ENCODE measurements at places on chromosomes 7 and 10.

DNA sequence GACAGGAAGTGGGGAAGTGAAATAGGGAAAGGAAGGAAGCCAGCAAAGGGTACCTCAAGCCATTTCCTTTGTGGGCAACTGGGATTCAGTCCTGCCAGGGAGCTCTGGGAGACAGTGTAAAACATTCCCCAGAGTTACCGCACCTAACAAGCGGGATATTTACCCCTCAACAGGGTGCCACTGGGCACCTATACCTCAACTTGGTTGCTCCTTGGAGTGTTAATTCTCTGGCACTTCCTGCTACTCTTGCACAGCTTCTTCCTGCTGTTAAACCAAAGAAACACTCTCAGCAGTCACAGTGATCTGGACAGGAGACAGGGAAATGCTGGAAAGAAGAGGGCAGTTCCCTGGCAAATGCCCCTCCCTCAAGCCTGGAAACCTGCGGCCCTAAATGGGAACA is 151.3 kb downstream of the REEP3 start:
- no peak for DNase-seq

- peak; percentile 31 for DNase-seq
Measured at GRCh38 chr7:762885-763284, 35.8 kb upstream of the PRKAR1B start.

DNA sequence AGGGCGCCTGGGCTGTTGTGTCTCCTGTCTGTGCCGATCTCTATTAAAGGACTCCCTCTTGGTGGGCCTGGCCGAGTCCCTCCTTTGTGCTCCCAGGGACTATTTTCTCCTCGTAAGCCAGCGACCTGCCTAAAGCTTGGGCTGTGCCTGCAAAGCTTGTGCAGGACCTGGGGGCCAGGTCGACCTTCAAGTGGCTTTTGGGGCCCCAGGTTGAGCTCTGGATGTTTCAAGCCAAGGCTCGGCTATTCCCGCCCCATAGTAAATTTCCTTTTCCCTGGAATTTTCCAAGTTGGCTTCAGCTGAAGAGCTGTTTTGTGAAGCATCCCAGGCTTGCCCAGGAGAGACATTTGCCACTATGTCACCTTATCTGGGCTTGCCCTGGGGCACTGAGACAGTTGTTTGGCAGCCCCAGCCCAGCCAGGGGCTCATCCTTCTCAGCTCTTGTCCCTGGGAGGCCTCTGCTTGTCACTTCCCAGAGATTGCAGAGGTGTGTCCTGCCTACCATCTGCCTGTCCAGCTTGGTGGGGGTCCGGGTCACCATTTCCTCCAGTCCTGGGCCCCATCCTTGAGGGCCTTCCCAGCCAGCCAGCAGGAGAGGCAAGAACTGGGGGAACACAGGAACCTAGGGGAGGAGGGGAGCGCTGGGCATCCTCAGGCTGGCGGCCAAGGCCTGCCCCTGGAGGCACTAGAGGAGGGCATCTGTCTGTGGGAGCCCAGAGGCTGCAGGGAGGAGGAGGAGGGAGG is 20.2 kb downstream of the ZMIZ2 start:
- DNase-seq = no peak

GRCh38 chr10:74901867-74902450 is 75.6 kb downstream of the KAT6B start:
- DNase-seq = peak; percentile 0

DNA sequence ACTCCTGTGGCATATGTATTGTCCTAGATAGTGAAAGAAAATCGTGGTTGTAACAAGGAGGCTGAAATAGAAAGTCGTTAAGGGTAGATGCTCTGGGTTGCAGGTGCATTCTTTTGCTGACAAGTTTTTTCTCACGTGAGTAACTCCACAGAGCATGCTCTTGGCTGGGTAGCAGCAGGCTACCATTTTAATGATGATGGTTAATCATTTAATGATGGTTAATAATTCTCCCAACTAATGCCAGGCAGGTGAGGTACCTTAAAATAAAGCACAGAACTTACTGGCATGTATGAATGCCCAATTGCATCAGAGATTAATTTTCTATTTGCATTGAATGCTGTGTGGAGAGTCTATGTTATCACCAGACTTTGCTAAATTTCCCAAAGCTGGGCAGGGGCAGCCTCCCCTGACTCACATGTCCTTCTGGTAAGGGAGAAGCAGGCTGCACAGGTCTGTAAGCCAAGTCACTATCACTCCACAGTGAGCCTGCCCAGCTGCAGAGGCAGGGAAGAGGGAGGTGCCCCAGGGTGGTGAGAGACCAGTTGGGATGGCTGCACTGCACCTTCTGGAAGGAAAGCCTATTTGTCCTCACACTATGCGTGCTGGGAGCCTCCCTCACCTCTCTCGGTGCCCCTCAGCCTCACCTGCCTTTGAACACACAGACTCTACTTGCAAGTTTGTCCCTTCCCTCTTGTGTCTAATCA is 287.0 kb upstream of the IGFBP3 start:
- no peak for DNase-seq

- no peak for DNase-seq
Measured at GRCh38 chr7:21261627-21262594, 166.0 kb upstream of the SP4 start.

DNA sequence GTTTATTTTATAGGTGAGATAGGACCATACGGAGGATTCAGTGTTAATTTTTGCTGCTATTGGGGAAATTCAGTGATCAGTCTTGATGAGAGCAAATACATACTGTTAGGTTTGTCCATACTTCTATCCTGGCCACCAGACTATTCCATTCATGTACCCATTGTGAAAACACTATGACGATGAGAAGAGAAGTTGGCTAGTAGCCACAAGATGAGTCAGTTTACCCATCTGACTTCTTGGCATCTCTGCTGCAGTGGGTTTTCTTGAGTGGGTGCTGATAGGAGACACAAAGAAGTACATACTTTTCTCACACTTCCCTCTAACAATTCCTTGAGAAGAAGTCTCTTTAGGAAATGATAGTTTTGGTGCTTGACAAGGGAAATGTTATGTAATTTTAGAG is 133.1 kb downstream of the TFPI2 start:
- no peak for DNase-seq

DNA sequence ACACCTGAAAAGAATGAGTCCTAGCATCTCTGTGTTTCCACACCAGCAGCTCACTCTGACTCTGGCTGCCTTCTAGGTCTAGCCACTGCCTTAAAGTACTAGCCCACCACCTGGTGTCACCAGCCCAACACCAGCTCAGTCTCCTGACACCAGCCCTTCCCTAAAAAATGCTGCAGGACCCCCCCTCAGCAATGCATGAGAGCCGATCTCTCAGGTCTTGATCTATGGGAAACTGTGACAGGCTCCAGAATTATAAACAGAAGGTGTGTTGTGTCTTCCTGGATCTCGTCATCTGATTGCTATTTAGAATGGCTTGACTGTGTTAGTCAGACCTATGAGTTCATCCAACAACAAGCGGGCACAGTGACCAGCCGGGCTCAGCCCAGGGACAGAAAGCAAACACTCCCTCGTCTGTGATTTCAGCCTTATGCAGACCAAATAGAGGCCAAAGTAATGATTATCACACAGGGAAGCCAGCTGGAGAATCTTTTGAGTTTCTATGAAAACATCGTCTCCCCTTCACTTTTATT is 66.6 kb downstream of the CUBN start:
- DNase-seq = no peak

DNA sequence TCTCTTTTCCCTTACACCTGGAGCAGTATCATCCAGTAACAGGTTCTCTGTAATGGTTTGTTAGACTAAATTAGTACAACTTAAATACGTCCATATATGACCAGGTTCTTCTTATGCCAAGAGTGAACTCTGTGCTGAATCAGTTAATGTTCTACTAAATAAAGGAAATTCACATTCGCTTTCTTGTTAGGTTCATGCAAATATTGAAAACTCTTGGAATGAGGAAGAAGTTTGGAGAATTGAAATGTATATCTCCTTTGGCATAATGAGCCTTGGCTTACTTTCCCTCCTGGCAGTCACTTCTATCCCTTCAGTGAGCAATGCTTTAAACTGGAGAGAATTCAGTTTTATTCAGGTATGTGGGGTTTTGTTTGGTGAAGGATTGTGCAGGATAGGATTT is 15.3 kb upstream of the CFAP69 start:
- no peak for DNase-seq

DNA sequence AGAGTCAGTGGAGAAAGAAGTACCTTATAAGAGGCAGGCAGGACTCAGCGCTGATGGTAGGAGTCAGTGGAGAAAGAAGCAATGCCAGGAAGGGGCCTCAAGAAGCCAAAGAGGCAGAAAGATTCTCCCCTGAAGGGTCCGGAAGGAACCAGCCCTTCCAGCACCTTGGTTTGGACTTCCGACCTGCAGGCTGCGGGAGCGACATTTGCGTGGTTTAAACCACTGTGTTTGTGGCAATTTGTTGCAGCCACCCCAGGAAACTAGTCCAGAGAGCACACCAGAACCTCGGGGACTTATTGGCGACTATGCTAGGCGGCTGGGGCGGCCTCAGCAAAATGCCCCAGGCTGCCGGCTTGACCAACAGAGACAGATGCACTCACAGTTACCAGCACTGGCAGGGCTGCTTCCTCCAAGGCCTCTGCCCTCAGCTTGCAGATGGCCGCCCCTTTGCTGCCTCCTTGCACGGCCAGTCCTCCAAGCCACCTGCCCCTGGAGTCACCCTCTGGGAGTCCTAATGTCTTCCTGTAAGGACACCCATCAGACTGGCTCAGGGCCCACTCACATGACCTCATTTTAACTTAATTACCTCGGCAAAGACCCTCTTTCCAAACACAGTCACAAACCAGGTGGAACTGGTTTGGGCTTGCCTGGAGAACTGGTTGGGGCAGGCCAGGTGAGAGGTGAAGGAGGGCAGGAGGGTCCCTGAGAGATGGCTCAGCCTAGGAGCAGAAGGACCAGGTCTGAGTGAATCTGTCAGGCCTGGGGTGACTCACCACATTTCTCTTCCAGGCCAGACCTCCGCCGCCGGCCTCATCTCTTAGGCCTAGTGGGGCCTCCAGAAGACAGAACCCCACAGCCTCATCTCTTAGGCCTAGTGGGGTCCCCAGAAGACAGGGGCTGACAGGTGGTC is 26.1 kb downstream of the CALML3 start:
- DNase-seq = peak; percentile 38

GRCh38 chr10:7412237-7412927 is 1.5 kb upstream of the SFMBT2 start:
- no peak for DNase-seq

DNA sequence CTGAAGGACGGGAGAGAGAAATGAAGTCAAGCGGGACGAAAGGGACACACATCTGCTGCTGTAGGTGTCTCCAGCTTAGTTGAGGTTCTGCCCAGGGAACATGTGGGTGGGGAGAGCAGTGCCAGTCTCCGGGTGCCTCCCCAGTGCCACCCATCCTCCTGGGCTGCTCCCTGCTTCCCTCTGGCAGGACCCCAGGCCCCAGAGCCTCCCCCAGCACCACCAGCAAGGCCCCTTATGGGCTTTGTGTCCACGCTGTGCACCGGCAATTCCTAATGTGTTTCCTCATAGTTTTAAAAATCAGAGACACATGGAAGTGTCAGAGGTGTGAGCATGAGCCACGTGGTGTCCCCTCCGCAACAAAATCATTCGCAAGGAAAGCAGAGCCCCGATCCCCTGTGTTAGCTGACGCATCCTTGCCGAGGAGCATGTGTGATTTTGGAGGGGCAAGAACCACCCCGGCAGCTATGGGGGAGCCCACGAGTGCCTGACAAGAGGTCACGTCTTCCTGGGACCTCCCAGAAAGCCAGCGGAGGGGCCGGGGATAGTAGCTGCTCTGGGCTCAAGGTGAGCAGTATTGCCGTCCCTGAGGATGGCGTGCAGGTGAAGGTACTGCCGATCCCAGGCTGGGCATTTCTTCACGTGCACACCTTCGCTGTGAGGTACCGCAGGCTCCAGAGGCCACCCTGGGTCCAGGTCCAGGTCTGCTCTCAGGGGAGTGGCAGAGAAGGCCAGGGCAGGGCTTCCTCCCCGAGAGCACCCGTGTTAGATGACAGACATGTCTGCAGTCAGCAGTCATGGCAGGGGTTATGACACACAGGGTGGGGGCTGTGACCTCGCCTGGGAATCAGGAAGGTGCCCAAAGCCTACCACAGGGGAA is 448.2 kb upstream of the FOXK1 start:
- DNase-seq = no peak

DNA sequence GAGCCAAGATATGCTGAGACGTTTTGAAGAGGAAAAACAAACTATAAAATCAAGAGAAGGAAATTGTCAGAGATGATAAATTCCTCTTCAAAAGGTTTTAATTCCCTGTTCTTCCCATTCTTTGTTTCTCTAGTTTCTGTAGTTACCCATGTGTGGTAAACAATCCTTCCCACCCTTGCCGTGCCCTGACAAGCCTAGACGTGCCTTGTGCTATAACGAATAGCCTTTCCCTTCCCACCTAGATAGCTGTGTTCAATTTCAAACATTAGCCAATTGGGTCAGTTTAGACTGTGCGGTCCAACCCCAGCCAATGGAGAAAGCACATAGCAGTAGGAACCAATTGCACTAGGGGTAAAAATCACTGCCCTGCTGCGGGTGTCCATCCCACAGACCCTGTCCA is 138.1 kb downstream of the RALA start:
- DNase-seq = peak; percentile 54

- DNase-seq = no peak
Measured at GRCh38 chr7:130303551-130303950, 10.6 kb downstream of the CPA4 start.

DNA sequence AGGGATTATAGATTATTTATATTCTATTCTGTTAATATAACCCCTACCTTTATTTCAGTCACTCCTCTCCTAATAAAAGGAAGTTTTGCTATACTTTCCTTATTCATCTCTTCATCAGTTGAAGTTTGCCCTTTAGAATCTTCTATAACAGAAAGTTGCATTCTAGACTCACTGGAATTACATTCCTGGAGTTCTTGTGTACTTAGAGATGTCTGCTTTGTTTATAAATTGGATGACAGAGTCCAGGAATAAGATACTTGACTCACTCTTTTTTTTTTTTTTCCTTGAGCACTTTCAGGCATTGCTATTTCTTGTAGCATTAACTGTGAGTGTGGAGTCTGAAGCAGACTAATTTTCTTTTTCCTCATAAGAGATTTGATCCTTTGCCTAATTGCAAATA is 640.8 kb downstream of the XPNPEP1 start:
- no peak for DNase-seq

GRCh38 chr10:6058682-6059475 is 3.3 kb downstream of the IL2RA start:
- no peak for DNase-seq

DNA sequence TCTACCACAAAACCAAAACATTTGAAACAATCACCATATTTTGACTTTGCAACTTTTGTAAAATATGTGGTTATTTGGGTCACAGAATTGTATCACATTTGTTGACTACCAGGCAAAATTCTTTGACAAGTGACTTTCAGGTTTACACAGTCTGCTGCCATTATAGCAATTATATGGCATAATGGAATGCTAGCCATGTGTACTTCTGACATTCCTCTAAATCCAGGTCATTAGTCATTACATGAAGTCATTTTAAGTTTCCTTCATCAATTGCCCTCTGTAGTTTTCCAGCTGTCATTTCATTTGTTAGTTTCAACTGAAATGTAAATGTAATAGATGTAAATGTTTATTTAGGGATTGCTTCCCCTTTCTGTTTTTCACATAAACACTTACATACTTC is 137.5 kb downstream of the IMMP2L start:
- no peak for DNase-seq

GRCh38 chr10:103276251-103276895 is 565 bp upstream of the INA start:
- no peak for DNase-seq

- peak; percentile 69 for DNase-seq
Measured at GRCh38 chr7:69956541-69956940, 358.3 kb downstream of the AUTS2 start.

GRCh38 chr7:110677405-110677804 is 413.5 kb upstream of the LRRN3 start:
- DNase-seq = no peak

GRCh38 chr7:40733578-40733977 is 598.8 kb downstream of the SUGCT start:
- DNase-seq = no peak

- DNase-seq = no peak
Measured at GRCh38 chr7:134440067-134440466, 18.8 kb downstream of the AKR1B1 start.
